ENCODE measurements at places on chromosomes 3 and 15.

- DNase-seq: no peak
These were observed 16.1 kb downstream of the ZNF80 start for GRCh38 chr3:114221165-114221880.

GRCh38 chr15:29131840-29132420, 137.7 kb downstream of the NSMCE3 start:
- DNase-seq: no peak

DNA sequence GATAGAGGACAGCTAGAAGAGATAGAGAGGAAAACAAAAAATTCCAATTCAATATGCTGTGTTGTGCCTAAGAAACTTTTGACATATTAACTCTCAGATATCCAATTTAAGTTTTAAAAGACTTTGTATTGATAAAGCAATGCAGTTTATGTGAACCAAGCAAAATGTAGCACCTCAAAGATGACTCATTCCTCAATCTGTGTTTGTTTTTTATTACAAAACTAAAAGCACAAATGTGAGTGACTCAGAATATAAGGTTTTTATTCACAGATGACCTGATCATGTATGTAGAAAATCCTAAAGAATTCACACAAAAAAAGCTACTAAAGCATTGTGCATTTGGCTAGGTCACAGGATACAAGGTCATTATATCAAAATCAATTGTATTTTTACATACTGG, 11.1 kb downstream of the HCLS1 start:
- DNase-seq: no peak

DNA sequence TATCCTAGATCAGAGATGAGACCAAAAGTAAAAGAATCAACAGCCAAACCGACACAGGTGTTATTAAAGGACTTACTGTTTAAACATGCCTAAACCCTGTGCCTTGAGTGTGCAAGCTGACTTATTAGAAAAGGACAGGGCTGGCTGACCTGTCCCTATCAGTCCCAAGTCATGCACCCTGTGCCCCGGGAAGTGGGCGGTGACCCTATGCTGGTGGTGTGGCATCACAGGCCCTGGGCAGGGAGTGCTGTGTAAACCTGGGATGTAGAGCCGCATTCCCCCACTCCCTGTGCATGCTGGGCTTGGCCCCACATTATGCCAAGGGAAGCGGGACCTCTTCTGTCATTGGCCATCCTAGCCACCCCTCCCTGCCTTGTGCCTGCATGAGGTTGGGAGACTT, 10.6 kb downstream of the DNAJA4 start:
- no peak for DNase-seq

DNA sequence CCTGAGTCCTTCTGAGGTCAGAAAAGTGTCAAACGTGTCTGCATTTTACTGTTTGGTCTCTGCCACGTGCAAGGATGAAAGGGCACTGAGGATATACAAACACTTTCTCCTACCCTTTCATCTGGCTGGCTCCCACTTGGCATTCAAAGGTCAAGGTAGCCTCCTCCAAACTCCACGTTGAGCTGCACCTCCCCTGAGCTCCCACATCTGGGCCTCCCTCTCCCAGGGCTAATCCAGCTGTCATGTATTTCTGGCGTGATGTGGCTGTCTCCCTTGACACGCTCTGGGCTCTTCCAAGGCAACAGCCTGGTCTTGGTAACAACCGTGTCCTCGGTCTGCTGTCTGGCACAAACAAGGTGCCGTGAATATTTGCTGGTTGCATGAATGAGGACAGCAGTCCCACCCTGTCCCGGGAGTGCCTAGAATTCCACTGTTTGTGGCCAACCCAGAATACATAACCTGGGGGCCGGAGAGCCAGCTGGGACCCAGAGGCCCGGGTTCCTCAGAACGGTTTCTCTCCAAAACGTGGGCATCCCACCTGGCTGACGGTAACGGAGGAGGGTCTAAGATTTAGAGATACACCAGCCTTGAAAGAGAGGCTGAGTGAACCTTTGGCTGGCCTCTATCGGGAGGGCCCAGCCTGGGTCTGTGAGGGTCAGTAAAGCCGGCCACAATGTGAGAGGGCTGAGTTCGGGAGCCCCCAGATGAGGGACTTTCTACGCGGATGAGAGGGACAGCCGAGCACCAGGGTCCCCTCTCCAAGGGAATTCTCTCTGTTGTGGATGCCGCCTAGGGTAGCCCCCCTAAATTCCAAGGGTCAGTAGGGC, 767 bp downstream of the GLT8D1 start:
- no peak for DNase-seq

- no peak for DNase-seq
These were observed 5.1 kb upstream of the BFSP2 start for GRCh38 chr3:133394561-133395311.

GRCh38 chr15:49052662-49053061, 6.4 kb upstream of the SECISBP2L start:
- DNase-seq: no peak

DNA sequence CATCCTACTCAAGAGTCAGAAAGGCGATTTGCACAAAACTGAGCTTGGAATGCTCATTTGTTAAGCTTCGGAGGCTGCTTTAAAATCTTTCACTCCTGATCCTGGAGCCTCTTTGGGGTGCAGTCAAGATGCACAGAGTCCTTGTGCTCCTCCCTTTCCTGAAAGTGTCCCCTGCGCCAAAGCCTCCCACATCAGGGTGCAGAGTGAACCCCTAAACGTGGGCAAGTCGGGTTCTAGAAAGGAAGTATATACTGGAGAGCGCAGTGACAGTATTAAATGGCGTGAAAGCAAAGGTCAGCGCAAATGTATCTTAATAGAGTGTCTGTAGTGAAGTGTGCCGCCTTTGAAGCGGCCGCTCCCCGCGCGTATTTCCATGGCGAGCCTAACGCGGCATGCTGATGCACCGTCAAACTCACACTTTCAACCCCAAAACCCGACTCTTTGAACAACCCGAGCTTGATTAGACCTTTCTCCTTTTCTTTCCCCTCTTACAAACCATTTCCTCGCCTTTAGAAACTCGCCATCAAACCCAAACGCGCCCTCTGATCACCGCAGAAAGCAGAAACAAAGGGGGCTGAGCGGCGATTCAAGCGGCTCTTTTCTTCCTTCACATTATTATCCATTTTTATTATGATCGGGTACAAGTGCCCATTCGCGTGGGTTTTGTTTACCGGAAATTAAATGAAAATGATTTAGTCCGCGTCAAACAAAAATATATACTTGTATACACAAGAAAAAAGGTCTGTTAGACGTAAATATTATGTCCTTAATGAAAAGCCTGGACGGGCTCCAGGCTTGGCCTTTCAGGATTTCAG, 18.3 kb downstream of the ZIC4 start:
- DNase-seq: no peak

DNA sequence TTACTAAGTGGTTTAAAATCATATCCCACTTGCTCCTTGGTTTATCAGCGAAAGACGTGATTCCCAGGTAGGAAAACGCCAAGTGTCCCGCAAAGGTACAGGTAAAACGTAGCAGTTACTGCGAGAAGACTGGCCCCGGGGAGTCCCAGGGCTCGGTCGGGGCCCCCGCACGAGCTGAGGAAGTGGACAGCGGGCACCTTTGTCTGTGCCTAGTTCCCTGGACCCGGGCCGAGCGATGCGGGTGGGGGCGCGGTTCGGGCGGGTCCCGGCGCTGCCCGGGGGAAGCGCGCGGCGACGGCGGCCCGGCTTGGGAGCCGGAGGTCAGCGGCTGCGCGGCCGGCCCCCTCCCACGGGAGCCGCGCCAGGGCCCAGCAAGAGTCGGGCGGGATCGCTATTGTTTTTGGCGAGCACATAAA, 864 bp upstream of the NEO1 start:
- DNase-seq: peak; percentile 73

DNA sequence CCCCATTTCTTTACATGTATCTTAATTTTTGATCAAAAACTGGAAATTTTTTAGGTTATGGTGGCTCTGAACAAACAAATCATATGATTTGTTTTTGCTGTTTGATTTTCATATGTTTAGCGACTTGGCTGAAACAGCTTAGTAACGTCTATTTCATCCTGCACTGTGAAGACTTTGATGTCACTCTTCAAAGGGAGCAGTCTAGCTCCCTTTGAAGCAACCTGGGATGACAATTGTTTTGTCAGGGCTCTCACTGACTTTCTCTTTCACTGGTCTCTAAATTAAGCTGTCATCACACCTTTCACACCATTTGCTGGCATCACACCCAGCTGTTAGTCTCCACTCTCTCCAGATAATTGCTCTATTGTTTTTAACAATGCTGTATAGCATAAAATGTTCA, 896.9 kb downstream of the IGSF11 start:
- DNase-seq: no peak

DNA sequence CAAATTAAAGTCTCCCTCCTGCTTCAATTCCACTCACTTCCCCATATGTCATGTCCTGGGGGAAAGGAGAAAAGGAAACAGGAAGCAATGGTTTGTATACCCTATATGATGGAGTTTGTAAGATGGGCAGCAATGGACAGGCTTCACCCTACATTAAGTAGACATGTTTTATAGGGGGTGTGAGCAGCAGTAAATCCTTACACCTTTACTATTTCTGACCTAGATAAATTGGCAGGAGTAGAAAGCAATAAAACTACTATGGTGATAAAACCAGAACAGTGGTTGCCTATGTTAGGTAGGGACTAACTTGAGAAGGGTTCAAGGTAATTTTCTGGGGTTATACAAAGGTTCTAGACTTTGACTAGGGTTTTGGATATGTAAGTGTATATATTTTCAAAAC, 301.7 kb downstream of the GBE1 start:
- DNase-seq: no peak

DNA sequence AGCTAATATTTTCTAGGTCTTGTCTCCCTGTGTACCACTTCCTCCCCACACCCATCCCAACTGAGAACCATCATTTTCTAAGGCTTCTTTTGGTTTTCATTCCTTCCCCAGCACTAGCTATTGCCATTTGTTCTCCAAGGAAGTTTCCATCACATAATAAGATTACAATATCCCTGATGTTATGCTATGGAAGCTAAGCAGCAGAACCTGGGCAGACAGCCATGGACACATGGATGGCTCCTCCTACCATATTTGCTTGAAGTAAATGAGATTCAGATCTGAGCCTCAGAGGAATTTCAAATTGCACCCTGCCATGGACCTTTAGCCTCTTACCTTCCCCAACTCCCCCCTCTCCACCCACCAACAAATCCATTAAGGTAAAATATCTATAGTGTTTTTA, 31.5 kb downstream of the GASK1A start:
- no peak for DNase-seq

- DNase-seq: no peak
These were observed 18.1 kb downstream of the H1-8 start for GRCh38 chr3:129560911-129561594.

GRCh38 chr3:123002100-123002748, 25.3 kb downstream of the SEMA5B start:
- no peak for DNase-seq

DNA sequence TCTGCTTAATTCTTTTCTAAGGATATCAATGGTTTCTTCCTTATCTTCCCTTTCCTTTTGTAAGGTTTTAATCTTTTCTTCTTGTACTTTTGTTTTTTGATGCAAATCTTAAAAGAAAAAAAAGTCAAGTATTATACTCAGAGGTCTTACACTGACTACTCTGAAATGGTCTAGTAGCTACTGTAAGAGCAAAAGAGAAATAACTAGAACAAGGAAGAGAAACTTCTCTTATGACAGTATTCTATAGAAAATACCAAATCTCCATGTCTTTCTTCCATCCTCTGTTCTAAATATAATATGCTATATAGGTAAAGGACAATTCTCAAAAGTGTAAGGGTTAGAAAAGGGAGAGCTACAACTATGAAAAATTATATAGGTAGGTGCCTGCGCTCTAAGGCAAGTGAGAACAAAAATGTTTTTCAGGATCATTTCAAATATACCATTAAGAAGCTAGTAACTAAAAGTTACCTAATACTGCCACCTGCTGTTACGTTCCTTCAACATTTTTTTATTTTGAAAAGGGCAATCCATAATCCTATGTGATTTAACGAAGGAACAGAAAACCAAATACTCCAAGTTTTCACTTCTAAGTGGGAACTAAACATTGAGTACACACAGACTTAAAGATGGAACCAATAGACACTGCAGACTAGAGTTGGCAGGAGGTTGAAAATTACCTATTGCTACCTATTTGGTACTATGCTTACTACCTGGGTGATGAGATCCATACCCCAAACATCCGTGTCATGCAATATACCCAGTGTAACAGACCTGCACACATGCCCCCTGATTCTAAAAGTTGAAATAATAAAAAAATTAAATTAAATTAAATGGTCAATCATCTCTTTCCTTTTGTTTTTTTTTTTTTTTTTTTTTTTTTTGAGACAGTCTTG, 36.7 kb downstream of the CIP2A start:
- DNase-seq: peak; percentile 74

DNA sequence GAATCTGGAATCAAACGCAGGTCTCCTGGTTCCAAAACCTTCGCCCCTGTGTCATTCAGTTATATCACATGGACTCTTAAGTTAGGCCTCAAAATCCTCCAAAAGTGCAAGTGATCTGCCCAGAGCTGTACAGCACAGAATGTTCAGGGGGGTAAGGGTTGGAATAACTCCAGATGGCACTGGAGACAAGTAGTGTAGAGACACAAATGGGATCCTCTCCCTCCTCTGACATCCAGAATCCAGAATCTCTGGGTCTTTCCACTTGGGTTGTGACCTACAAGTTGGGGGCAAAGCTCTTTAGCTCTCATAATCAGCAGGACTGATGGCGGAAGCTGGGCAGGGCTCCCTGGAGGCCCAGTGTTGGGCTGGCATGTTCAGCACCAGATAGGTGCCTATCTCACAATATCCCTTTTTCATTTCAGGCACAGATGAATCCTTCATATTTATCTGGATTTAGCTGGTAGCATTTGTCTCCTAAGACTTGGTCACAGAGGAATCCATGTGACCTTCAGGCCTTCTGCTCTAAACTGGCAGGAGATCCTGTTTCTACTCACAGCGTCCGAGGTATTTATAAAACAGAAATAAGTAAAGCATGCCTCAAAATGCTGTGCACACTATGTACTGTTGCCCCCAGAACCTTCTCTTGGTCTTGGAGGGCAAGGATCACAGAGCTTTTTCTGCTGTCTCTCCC, 15.4 kb downstream of the ABHD2 start:
- DNase-seq: no peak

DNA sequence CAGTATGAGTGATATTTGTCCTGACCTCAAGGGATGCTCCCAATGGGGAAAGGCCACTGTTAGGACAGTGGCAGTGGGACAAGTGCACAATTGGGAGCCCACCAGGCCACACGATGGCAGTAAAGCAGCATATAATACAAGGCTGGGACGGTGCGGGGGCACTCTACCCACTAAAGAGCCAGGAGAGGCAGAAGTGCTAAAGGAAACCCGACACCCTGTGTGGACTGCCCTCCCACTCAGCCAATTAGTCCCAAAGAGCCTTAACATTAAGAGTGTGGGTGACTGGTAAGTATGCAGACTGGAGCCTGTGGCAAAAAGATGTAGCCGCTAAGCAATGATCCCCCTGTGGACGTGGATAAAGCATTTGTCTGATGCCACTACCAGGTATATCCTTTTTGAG, 8.2 kb upstream of the ZNF589 start:
- peak; percentile 81 for DNase-seq

GRCh38 chr3:4571690-4572334, 78.7 kb downstream of the ITPR1 start:
- DNase-seq: no peak

DNA sequence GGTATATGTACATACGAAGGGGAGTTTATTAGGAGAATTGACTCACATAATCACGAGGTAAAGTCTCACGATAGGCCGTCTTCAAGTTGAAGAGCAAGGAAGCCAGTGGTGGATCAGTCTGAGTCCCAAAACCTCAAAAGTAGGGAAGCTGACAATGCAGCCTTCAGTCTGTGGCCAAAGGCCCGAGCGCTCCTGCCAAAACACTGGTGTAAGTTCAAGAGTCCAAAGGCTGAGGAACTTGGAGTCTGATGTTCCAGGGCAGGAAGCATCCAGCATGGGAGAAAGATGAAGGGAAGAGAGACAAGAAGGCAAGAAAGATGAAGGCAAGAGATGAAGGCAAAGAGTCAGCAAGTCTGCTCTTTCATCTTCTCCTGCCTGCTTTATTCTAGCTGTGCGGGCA, 16.8 kb upstream of the LRRN1 start:
- no peak for DNase-seq

Data from hippocampal formation (tissue), 2 donors.